Thoracic aorta endothelial cell (primary cell): ENCODE measurements at places on chromosomes 4 and X. TPM values are rescaled to one million over a fixed set of nuclear protein-coding genes. Genes with fewer than 3 reads are reported as not detected.

The FNIP2 gene
- 21.0 and 24.2 TPM in 2 replicates for total RNA-seq

The FAM241A gene
- 31.0 and 36.8 TPM in 2 replicates for total RNA-seq

The SOX3 gene
- not detected in 2 replicates for total RNA-seq

The NSUN7 gene
- under 0.01 TPM in 1 of 2 replicates, not detected in the other for total RNA-seq

The ENPP6 gene
- not detected in 2 replicates for total RNA-seq

The RAB9B gene
- total RNA-seq = 0.40 and 0.50 TPM in 2 replicates

The MAGEA6 gene
- not detected in 2 replicates for total RNA-seq

The SPATA18 gene
- 10.3 and 14.6 TPM in 2 replicates for total RNA-seq

The TMEM271 gene
- not detected in 2 replicates for total RNA-seq
